ENCODE measurements at places on chromosomes 7 and 10.

DNA sequence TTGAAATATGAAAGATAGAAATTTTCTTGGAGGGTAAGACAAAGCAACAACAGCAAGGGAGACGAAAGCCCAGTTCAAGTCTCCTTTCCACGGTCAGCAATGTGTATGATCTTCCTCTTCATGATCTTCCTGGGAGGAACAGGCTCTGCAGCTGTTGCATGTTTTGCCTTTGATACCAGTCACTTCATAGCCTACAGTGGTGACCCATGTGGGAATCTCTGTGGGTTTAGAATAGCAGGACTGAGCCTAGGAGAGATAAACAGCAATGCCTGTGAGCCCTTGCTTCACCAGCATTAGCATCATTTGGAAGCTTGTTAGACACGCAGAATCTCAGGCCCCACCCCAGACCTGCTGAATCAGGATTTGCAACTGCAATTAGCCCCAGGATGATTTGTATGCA is 31.8 kb downstream of the STAMBPL1 start:
- DNase-seq, result no peak

- no peak for DNase-seq
These were observed 60.9 kb downstream of the RBM20 start for GRCh38 chr10:110704906-110705476.

- no peak for DNase-seq
These were observed 163.2 kb downstream of the NOC3L start for GRCh38 chr10:94199565-94199964.

- DNase-seq, result no peak
These were observed 36.9 kb upstream of the PPIF start for GRCh38 chr10:79310200-79310865.

DNA sequence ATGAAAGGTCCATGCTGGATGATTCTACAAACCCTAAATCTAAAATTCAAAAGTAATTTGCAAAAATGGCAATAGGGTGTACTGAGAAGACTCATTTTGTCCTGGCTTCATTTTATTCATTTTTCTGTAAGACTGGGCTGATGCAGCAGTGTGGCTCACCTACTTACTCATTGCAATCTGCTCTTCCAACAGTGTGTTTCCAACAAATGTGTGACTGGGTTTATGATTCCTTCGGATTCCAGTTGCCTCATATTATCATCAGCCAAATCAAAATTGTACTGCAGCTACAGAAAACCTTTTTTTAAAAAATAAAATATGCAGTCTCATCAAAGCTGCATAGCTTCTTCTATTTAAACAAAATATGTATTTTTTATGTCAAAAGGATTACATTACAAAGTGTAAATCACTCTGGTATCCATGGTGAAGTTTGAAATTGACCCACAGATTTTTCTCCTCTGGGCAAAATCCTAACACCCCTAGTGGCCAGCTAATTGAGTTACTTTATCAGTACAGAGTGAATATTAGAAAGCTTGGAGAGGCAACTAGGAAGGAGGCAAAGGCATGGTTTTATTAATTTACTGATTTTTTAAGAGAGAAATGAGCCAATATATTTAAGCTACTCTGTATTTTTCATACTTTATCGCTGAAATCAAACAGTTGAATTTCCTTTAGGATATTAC is 390.3 kb downstream of the MAGI2 start:
- DNase-seq, result no peak

- DNase-seq, result peak; percentile 73
These were observed 40.6 kb downstream of the SYPL1 start for GRCh38 chr7:106071356-106071998.
